ENCODE measurements at places on chromosomes 7 and 10. TPM values are rescaled to one million over a fixed set of nuclear protein-coding genes. Genes with fewer than 3 reads are reported as not detected.

The COL13A1 gene
- total RNA-seq, result 0.24 TPM

The NAT16 gene
- not detected for total RNA-seq

The NPC1L1 gene
- total RNA-seq, result 46.0 TPM

The CDC14C gene
- total RNA-seq, result 0.24 TPM

The TUBB8 gene
- 0.34 TPM for total RNA-seq

The NEBL gene
- 12.7 TPM for total RNA-seq

The OPN4 gene
- total RNA-seq, result not detected

The ZMIZ2 gene
- total RNA-seq, result 269 TPM

The FAM237B gene
- not detected for total RNA-seq

The CUZD1 gene
- 0.93 TPM for total RNA-seq

The ZPBP gene
- not detected for total RNA-seq

The NEUROG3 gene
- not detected for total RNA-seq

The MYO1G gene
- total RNA-seq, result 0.39 TPM

The C7orf57 gene
- 0.24 TPM for total RNA-seq

The LRIT1 gene
- not detected for total RNA-seq

The COL17A1 gene
- 0.73 TPM for total RNA-seq

The TRIM73 gene
- total RNA-seq, result 1.7 TPM

The VGF gene
- total RNA-seq, result 0.14 TPM

Measured in Calu3 (cell line).